ENCODE measurements at places on chromosomes 5 and 9. TPM values are rescaled to one million over a fixed set of nuclear protein-coding genes. Genes with fewer than 3 reads are reported as not detected.
A peak's percentile ranks its signal among the peaks of the same experiment; 100 is the strongest.

The ORM2 gene
- not detected for total RNA-seq

The PRKACG gene
- not detected for total RNA-seq

The ZDHHC11B gene
- 14.3 TPM for total RNA-seq

The BTNL9 gene
- 7.5 TPM for total RNA-seq

The NSUN2 gene
- 50.3 TPM for total RNA-seq

The CFAP157 gene
- total RNA-seq = not detected

The TCOF1 gene
- 29.1 TPM for total RNA-seq

The GCNT4 gene
- total RNA-seq = 4.0 TPM

GRCh38 chr5:66540078-66540477 lies 56.1 kb upstream of the MAST4 start:
- ATAC-seq = no peak

- ATAC-seq = peak; percentile 41
Observed at GRCh38 chr9:15416880-15417279, 5.8 kb upstream of the SNAPC3 start.

GRCh38 chr9:121242959-121243346 lies 25.0 kb upstream of the GSN start:
- ATAC-seq = peak; percentile 83

DNA sequence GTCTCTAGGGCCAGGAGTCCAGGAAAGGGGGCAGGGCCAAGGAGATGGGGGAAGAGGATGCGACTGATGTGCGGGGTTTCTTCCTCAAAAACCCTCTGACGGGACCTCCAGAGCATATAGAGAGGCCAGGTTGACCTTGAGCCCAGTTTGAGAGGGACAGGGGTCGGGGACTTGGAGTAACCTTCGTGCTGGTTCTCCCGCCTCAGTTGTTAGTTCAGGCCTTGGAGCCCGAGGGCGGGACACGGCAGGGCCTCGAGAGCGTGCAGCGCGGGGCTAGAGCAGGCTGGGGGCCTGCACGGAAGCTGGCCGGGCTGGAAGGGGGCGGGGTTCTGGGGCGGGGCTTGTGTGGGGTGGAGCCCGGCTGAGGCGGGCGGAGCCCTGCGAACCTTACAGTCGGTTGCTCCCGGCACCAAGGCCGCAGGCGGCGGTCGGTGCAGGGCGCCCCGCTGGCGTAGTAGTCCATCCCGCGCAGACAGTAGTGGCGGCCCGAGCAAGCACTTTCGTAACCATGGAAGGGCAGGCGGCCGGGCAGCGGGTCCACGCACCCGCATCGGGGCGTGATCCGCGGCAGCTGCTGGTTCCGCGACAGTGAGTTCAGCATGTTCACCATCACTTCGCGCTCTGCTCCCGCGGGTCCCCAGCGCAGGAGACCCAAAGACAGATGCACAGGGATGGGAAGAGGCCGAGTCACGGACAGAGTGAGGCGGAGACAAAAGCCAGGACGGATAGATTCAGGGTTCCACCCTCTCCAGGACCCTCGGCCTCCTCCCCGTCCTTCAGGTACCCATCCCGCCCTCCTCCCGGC lies 4.0 kb upstream of the MYORG start:
- ATAC-seq = peak; percentile 74

DNA sequence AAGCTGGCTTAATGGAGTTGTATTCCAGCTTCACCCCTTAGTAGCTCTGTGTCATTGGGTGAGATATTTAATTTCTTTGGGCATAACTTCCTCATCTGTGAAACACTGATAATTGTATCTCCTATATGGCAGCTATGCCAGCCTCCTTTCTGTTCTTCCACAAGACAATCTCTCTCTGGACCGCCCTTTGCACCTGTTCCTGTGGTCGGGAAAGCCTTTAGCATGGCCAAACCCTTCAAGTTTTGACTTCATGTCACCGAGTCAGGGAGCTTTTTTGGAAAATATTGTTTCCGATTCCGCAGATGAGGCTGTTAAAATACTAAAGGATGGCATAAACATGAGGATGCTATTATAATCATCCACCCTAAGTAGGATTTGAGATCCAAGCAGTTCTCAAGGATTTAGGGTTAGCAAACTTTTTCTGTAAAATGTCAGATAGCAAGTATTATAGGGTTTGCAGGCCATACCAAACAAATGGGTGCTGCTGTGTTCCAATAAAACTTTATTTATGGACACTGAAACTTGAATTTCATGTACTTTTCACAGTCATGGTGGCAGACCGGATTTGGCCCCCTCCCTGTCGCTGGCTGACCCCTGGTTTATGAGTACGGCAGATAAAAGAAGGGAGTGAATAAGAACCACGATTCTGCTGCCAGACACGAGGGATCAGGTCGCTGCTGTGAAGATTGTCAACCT lies 695 bp upstream of the NDFIP1 start:
- no peak for ATAC-seq

- ATAC-seq = no peak
Observed at GRCh38 chr9:16591092-16591491, 279.4 kb downstream of the BNC2 start.

DNA sequence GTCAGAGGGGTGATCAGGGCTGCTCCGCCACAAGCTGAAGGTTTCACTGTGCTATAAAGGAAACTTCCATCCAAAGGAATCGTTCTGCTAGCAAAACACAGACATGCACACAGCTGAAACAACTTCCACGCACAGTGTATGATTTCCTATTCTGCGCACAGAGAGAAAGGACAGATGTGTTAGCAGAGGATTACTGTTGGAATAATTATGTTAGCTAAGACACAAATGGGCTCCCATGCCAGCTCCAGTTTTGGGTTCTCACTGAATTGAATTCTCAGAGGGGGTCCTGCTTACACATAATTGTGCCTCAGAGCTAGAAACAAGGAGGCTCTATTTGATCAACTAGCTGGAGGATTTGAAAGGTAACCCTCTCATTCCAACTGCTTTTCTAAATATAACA lies 352.4 kb downstream of the IRX2 start:
- ATAC-seq = no peak

- no peak for ATAC-seq
Observed at GRCh38 chr5:150186897-150187296, 3.0 kb upstream of the SLC6A7 start.

- ATAC-seq = no peak
Observed at GRCh38 chr9:88957526-88957925, 33.7 kb upstream of the S1PR3 start.

DNA sequence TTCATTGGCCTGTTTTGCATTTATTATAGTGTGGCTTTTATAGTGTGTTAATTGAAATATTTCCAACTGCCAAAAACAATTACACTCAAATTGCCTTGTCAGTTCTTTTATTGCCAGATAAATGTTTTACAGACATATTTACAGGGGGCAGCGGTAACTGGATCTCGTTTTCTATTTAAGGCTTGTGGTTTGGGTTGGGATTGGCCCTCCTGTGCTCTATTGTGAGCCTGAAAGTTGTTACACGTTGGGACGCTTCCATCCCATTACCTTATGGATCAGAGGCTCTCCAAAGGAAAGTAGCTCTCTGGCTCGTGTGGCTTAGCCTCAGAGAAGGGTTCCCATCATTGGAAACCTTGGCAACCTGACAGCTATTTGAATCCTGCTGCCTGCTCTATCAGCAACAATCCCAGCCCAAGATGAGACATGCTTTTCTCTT lies 20.8 kb downstream of the DNAI1 start:
- no peak for ATAC-seq

DNA sequence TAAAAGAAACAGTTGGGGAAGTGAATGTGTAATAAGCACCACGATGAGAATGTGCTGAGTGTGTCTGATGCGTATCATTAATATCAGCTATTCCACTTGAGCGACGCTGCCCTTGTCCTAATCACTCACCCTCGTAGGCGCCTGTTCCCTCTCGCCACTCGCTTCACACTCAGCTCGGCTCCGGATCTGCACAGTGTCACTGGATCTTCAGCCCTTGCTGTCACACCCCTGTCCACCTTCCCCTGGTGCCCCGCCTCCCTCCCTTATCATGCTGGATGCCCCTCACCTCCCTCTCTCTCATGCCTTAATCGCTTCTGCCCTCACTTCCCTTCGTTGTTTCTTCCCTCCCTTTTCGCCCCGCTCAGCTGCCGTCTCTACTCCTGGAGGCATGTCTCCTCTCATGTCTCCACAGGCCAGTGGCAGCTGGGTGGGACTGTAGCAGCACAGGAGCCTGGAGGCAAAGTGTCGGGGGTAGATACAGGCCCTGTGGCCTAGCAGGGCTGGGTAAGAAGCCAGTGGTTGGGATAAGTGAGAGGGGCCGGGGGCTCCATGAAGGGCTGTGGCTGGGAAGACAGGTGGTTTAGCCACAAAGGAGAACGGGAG lies 43.5 kb downstream of the ANKDD1B start:
- no peak for ATAC-seq

- no peak for ATAC-seq
Observed at GRCh38 chr5:169178274-169178673, 122.7 kb downstream of the SLIT3 start.

GRCh38 chr9:135478829-135479468 lies 633 bp upstream of the PPP1R26 start:
- peak; percentile 69 for ATAC-seq

GRCh38 chr5:61919920-61920319 lies 386.1 kb upstream of the KIF2A start:
- peak; percentile 62 for ATAC-seq

DNA sequence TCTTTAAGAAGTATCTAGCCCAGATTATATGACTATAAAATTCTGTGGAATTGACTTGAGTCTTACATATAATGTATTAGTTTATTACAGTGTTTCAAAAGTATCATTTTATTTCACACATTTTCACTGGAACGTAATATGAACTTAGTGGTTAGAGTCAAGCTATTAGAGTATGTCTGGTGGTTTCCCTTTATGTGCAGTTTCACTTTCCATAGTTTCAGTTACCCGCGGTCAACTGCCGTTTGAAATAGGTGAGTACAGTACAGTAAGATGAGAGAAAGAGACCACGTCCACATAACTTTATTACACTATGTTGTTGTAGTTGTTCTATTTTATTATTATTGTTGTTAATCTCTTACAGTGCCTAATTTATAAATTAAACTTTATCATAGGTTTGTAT lies 50.5 kb downstream of the COMMD10 start:
- ATAC-seq = no peak

- no peak for ATAC-seq
Observed at GRCh38 chr5:113278976-113279375, 155.8 kb downstream of the TSSK1B start.

DNA sequence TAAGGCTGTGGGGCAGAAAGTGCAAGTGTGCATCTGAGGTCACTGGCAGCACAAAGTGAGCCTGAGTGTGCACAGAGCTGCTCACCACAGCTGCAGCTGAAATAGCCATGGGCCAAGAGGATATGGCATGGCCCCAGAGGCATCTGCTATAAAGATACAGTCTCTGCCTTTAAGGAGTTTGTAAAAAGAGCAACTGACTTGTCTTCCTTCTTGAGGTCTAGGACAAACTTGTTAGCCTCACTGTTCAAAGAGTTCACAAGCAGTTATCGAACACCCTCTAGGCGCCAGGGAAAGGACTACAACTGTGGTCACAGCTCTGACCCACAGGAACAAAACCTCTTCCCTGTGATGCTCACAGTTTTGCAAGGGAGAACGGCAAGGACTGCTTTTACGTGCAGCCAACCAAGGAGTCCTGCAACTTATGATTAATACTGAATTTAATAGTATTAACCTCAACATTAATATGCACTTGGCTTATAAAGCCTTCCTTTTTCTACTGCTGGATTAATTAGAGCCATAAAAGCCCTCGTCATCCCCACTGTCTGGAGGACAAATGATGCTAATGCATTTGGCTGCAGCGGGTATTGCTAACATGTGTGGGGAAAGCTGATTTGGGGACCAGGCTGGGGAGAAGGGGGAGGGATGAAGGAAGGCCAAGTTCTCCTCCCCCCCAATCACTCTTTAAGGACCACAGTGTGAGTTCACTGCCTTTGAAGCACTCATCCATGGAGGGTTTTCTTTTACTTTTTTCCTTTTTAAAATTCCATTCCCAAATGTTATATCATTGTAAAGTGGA lies 189.8 kb upstream of the TRIM32 start:
- ATAC-seq = no peak

- ATAC-seq = no peak
Observed at GRCh38 chr5:156670615-156671014, 179.5 kb upstream of the PPP1R2B start.

DNA sequence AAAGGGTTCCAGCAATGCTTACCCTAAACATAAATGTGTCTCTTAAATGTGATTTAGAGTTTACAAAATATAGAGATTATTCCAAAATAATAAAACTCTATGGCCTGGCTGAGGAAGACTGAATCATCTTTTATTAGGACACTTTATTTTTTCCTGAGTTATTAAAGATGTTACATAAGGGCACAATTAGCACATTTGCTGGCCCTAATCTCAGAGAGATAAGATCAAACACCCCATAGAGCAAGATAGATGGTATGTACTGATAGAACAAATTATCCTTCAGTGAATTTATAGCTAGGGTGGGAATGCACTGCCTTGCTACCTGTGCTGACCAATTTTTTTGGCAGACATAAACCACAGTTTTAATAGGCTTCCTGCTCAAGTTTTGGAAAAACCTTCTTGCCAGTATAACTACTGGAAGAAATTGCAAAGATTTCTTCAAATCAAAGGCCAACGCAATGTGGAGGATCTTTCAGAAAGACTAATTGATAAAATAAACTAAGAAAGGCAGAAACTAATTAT lies 367.1 kb upstream of the MPDZ start:
- no peak for ATAC-seq

All from gastroesophageal sphincter (tissue), 4 donors.